Stimulated activated CD4-positive, alpha-beta T cell treated with anti-CD3 and anti-CD28 coated beads, Interleukin-1b, Interleukin-23, amount 100 ng/mL, for 48 hours (primary cell): ENCODE measurements at places on chromosomes 1 and 21.

- no peak for DNase-seq
These were observed 64.1 kb downstream of the COP1 start for GRCh38 chr1:176142973-176143372.

GRCh38 chr1:41775956-41776585, 142.7 kb downstream of the HIVEP3 start:
- DNase-seq = no peak

- DNase-seq = peak; percentile 10
These were observed 1.8 kb downstream of the ARPC5 start for GRCh38 chr1:183633676-183634343.

DNA sequence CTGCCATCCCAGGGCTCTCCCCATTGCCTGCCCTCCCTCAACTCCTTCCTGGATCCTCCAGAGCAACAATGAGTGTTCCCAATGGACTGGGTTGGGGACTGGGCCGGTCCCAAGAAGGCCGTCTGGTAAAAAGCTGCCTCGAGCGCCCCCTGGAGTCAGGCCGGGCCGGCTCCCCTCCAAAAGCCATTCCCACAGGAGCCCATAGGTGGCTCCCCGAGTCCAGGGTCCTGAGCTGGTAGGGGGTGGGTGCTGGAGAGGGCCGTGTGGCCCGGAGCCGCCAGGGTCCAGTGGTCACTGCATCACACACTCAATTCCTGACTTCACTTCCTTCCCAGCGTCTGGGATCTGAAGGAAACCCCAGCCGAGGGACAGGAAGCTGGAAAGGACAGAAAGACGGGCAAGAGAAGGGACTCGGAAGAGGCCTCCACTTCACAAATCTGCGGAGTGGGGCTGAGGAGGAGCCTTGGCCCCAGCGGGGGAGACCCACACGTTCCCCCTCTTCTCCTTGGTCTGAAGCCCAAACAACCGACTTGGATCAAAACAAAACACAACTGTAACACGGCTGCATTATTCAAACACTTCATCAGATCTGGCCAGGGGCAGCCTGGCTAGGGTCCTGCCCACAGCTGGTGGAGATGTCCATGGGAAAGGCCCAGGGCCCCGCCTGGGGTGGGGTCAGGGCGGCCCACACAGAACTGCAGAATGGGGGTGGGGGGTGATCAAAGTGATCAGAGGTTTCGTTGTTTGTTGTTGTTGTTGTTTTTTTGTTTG, 10.9 kb upstream of the ALDH4A1 start:
- DNase-seq = peak; percentile 72

DNA sequence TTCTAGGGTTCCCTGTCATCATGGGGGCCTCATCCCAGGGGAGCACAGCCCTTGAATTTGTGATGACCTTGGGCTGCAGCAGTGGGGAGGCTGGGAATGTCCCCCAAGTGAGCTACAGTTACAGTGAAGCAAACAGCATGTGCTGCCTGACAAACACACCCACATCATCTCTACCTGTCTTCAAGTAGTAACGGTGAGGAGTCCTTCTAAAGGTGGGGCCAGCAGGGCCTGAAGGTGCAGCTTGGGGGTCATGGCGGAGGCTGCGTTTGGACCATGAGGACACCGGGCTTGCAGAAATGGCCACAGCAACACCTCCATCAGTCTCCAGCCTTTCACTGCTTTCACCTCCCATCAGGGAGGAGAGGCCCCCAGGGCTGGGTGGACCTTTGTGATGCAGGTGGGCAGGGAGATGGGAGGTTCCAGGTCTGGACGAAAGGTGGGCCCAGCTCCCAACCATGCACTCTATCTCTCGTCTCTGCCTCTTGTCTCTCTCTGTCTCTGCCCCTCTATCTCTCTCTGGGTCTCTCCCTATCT, 55.7 kb downstream of the WNT9A start:
- DNase-seq = no peak

- DNase-seq = no peak
These were observed 34.6 kb downstream of the C8B start for GRCh38 chr1:56931211-56931610.

GRCh38 chr1:87305762-87306161, 22.9 kb upstream of the LMO4 start:
- no peak for DNase-seq

- no peak for DNase-seq
These were observed 30.0 kb downstream of the PRRC2C start for GRCh38 chr1:171515299-171515698.

GRCh38 chr1:232657426-232658005, 27.6 kb upstream of the SIPA1L2 start:
- DNase-seq = no peak

GRCh38 chr21:37297364-37297763, 30.2 kb upstream of the VPS26C start:
- no peak for DNase-seq

DNA sequence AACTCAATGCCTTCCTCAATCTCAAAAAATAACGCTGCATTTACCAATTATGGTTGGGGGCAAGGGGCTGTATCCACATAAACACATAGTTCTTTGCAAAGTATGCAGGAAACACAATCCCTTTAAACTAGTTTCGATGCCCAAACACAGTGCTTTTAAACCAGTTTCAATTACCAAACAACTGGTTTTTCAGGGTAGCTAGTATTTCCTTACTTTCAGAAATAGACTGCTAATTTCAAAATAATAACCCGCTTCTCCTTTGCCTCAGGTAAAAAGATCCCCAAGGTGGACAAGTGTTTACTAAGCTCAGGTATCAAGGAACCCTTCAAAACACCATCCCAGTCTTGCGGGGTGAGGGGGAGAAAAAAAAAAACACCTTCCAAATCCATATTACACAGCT, 2.8 kb downstream of the SIPA1L2 start:
- DNase-seq = no peak

DNA sequence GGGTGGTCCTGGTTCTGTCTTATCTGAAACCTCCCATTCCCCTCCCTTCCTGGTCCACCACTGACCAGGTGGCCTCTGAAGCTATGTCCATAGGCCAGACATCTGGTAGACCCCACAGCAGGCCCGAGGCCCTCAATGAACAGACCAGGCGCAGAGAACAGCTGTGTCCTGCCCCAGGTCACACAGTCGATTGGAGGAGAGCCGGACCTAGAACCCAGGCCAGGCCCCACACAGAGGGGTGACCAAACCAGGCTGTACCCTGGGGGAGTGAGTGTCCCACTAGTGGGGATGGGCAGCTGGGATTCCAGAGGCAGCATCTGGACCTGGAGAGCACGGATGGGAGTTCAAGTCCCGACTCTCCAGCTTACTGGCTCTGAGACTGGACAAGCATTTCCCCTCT, 29.2 kb downstream of the RNU1-1 start:
- DNase-seq = no peak

DNA sequence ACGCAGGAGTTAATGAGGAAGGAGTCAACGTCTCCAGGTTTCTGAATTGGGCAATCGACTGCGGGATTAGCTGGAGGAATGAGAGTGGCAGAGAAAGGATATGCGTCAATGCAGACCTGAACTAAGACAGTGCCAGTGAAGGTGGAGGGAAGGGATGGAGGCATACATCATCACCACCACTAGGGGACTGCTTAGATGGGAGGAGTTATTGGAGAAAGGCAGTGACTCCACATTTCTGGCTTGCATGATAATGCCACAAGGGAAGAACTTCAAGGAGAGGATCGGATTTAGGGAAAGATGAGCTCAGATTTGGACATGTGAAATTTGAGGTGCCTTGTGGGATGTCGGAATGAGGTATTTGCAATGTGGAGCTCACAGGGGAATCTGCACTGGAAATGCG, 17.5 kb downstream of the VASH2 start:
- no peak for DNase-seq

- DNase-seq = no peak
These were observed 11.9 kb downstream of the SLC41A1 start for GRCh38 chr1:205800981-205801703.

- no peak for DNase-seq
These were observed 2.1 kb upstream of the WASF2 start for GRCh38 chr1:27491748-27492700.

- no peak for DNase-seq
These were observed 6.1 kb upstream of the ELAPOR1 start for GRCh38 chr1:109107785-109108184.

DNA sequence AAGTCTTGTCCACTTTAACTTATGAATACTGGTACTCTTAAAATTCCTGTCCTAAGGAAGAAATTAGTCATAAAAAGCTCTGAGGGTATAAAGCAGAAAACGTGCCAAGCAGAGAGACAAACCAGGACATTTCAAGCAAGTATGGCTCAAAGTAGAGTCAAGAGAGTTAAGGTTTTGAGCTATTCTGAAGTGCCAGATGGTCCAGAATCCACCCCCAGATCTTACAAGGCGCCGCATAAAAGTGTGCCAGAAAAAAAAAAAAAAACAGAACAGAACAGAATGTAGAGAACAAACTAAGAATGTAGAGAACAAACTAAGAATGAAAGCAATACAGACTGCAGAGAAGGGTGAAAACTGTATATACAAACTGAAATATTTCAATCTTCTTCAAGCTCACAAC, 12.5 kb downstream of the EPS15 start:
- no peak for DNase-seq

- DNase-seq = no peak
These were observed 521.1 kb downstream of the ADGRL2 start for GRCh38 chr1:82321794-82322193.

DNA sequence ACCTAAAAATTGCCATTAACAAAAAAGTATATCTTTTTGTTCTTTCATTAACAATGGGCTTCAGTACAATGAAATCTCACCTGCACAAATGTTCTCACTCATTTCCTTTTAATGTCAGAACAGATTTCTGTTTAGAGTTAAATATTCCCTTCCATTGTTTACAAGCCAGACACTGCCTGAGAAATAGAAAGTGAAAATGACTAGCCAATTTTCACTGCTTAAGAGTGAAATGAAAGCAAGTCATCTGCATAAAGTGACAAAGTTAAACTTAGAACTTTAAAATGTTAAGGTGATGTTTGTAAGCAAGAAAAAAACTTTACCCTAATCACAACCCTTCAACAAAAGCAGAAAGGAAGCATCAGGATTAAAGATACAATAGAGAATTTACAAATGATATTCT, 27.5 kb downstream of the COA6 start:
- DNase-seq = no peak

- DNase-seq = no peak
These were observed 4.6 kb downstream of the FDPS start for GRCh38 chr1:155313261-155313660.

DNA sequence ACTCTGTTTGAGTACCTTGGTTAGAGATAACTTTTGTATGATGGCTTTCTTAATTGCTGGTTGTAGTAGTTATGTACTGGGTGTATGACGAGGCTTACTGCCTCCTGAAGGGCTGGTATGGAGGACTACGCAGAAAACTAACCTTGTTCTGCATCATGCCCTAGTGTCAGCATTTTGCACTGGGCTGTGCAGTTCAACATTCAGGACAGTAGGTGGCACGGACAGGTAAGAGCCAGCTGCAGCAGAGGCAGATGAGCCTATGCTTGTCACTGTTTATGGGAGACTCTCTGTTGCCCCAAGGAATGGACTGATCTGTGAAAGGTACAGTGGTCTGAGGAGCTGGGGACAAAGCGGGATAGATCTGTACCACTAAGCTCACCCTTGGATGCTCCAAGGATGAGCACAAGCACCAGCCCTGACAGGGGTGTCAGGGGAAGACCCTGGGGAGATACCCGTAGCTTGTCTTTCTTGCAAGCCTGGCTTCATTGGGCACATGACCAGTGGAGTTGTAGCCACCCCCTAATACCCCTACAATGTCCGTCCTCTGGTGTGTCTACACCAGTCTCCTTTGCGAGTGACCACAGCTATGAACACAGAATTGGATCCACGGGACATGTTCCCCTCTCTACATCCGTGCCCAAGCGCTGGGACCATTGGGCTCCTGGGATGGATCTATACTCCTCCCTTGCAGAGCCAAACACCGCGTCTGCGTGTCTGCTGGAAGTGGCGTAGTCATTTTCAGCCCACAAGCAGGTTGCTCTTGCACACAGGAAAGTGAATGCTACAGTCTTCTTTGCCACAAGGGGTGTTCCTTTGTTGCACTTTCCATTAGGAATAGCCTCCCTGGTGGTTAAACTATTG, 51.1 kb upstream of the CFHR3 start:
- no peak for DNase-seq

- no peak for DNase-seq
These were observed 87.1 kb upstream of the IPO9 start for GRCh38 chr1:201741763-201742342.

GRCh38 chr1:56295949-56296929, 283.1 kb downstream of the PLPP3 start:
- no peak for DNase-seq

DNA sequence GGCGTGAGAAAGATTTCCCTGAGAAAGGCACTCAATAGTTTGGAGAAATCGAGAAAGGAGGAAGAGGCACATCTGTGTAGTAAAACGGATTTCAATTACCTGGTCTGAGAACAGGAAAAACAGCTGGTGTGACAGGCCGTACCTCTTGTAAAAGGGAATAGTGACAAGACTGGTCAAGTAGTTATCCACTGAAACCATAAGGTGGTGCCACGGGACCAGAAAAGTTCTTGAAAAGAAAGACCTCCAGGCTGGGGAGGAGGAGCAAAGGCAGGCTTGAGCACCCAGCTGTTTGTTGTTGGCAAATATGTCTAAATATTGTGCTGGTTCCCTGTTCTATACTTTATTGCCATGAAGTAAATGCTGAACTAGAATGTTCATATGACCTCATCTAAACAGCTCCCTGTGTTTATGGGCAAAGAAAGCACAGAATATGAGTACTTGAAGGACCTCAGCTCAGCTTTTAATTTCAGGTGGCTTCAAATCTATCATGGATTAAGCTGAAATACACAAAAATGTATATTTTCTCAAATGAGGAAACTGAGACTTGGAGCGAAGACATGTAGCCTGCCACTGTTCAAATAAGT, 4.0 kb downstream of the HAO2 start:
- no peak for DNase-seq

- DNase-seq = no peak
These were observed 8.1 kb downstream of the CD247 start for GRCh38 chr1:167510244-167510643.

- no peak for DNase-seq
These were observed 117.8 kb downstream of the TGFBR3 start for GRCh38 chr1:91768120-91768519.

DNA sequence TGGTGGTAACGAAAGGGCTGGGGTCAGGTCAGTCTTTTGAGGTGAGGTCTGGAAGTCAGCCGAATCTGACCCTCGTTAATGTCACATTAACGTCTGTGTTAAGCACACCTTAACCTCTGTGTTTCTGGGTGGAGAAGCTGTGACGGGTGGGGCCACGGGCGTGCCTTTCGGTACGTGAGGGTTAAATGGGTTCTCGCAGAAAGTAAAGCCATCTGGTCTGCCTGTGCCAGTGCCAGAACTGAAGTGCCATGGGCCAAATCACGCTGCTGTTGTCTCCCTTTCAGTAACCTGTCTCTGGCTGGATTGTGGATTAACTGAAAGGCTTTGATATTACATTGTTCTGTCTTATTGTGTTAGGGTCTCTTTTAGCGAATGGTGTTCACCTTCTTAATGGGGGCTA, 14.4 kb downstream of the URB2 start:
- DNase-seq = no peak

DNA sequence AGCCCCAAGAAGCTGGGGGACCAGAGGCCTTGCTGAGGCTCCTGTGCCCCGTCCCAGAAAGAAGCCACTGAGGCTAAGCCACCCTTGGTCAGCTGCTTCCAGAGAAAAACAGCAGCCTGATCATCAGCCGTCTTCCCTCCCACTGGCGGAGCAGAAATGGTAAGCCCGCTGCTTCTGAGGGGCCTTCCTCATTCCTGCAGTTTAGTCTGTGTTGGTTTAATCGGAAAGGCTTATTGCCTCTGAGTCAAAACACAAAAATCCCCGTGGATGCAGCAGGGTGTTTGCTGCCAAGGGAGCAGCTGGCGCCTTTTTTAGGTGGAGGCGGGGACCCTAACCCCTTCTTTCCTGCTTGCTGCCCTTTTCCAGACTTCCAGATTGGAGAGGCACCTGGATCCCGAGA, 33.9 kb downstream of the SPSB1 start:
- DNase-seq = no peak

GRCh38 chr1:220511179-220511578, 16.8 kb upstream of the MARK1 start:
- no peak for DNase-seq
